Ureter (tissue), 1 donor: ENCODE measurements at places on chromosomes 3 and 15. TPM values are rescaled to one million over a fixed set of nuclear protein-coding genes. Genes with fewer than 3 reads are reported as not detected.
A peak's percentile ranks its signal among the peaks of the same experiment; 100 is the strongest.

GRCh38 chr3:158768361-158768787, 33.5 kb upstream of the MFSD1 start:
- peak; percentile 58 for DNase-seq

The ZNF860 gene
- total RNA-seq, result 4.4 TPM

GRCh38 chr3:66582721-66583423, 82.0 kb upstream of the LRIG1 start:
- DNase-seq, result no peak

DNA sequence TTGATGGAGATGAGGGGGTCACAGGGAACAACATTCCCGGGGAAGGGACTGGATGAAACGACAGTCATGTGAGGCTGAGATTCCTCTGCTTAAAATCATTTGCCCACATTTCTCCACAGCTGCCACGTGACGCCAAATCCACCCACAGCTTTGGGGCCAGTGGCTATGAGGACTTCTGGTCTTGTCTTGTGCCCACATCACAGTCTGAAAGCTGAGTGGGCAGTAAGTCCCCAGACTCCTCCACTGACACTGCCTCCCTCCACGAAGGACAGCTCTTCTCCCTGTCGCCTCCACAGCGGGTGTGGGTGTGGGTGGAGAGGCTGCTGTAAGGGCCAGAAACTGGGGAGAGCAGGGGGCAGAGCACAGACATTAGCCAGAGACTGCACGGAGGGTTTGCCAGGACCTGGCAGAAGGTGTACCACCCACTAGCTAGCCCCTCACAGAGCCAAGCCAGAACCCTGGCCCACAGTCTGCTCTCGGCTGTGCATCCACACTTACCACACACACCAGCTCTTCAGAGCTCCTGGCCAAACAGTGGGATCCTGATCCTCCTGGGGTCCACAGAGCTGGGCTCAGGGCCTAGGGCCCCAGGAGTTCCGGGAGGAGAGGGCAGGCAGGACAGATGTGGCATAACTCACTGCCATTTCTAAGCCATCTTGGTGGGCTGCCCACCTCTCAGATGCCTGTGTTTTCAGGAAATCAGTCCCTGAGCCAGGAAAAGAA, 24.2 kb downstream of the RAB6B start:
- DNase-seq, result no peak

- no peak for DNase-seq
These were observed 62.8 kb upstream of the CMTM8 start for GRCh38 chr3:32175607-32176197.

DNA sequence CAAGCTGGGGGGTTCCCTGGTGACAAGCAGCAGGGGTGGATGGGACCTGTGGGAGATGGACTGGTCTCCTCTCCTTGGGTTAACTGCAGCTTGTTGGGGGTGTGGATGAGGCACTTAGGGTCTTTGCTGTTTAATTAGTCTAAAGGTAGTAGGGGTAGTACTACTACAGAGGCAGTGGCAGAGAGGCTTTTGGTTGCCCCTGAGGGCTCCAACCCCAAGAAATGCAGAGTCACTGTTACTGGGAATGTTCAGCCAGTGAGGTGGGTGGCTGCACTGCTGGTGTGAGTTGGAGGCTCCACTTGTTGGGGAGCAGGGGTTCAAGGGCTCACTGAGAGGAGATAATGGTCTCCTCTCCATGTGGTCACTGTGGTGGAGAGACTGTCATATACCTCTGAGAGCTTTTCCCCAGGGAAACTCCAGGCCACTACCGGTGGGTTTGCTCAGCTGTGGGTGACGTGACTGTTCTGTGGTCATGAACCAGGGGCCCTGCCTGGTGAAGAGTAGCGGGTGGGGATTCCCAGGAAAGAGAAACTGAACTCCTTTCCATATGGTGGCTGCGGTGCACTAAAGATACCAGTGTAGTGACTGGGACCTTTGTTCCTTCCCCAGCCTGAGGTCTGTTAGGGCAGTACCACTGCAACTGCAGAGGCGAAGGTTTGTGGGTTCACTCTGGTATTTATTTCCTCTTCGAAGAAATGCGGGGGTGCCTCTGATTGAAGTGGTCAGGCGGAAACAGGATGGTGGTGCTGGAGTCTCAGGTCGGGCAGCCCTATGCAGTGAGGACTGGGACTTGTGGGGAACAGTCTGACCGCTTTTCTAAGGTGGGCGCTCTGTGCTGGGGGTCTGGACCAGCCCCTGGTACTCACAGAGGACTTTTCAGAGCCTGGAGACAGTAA, 68.9 kb upstream of the TNFSF10 start:
- no peak for DNase-seq

DNA sequence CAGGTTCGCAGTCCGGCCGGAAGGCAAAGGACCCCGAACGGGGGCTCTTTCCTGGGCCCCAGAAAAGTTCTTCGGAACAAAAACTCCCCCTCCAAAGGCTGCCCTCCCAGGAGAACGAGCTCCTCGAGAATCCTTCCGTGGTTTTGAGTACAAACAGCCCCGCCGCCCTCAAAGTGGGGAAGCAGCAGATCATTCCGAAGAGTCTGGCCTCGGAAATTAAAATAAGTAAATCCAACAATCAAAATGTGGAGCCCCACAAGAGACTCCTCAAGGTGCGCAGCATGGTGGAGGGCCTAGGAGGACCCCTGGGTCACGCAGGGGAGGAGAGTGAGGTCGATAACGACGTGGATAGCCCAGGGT, 1.3 kb downstream of the ARHGEF26 start:
- DNase-seq, result no peak

- no peak for DNase-seq
These were observed 101.2 kb downstream of the TPRA1 start for GRCh38 chr3:127489357-127489756.

GRCh38 chr3:135172191-135172869, 377.3 kb downstream of the EPHB1 start:
- DNase-seq, result no peak

DNA sequence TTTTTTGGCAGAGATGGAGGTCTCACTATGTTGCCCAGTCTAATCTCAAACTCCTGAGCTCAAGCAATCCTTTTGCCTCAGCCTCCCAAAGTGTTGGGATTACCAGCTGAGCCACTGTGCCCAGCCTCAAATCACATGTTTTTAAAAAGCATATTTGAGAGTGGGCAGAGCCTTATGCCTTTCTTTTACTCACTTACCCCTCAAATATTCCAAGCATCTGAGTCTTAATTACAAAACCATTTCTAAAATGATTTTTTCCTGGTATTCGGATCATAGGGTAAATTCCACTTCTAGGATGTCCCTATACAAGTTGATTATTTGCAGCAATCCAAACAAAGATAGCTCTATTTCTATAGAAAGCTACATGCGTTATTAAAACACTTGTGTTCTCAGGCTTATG, 106.1 kb downstream of the RFTN1 start:
- no peak for DNase-seq

The TRH gene
- not detected for total RNA-seq

- no peak for DNase-seq
These were observed 99.8 kb upstream of the CPNE4 start for GRCh38 chr3:132134611-132135010.

DNA sequence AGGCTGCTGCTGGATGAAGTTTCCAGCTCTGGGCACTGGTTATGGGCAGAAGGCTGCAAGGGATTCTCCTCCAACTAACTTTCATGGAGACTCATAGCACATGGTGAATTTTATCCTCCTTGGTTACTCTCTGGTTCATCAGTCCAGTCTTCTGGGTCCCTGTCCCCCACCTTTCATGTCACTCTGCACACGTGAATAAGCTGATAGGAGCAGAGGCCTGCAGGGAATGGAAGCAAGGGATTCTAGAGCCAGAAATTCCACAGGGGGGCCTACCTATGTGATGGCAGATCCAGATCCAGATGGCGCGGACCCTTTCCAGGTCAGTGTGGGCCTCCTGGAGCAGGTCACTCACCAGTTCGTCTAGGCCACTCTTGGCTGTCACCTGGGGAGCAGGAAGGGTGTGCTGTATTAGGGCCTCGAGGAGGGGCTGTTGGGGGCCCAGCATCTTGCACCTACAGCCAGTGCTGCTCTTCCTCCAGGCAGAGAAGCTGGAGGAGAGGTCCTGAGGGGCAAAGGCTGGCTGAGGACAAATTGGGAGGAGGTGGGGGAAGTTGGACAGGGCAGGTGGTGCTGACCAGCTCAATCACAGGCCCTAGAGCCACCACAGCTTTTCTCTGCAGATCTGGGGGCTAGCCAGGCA, 30.2 kb downstream of the KY start:
- no peak for DNase-seq

The RASGRF1 gene
- total RNA-seq, result 2.1 TPM

GRCh38 chr3:151989621-151990020, 116.2 kb downstream of the SUCNR1 start:
- DNase-seq, result no peak

GRCh38 chr3:193774916-193775285, 181.9 kb downstream of the OPA1 start:
- no peak for DNase-seq

The GRM2 gene
- 0.23 TPM for total RNA-seq

The ONECUT1 gene
- total RNA-seq, result not detected

The GP9 gene
- not detected for total RNA-seq
